Nephron progenitor cell (in vitro differentiated cells): ENCODE measurements at places on chromosomes 5 and 9.

- no peak for DNase-seq
Measured at GRCh38 chr9:102497709-102498108, 497.4 kb upstream of the CYLC2 start.

- no peak for DNase-seq
Measured at GRCh38 chr9:91647371-91647770, 223.7 kb upstream of the NFIL3 start.

GRCh38 chr5:33433303-33434240 is 7.2 kb upstream of the TARS1 start:
- DNase-seq = no peak

DNA sequence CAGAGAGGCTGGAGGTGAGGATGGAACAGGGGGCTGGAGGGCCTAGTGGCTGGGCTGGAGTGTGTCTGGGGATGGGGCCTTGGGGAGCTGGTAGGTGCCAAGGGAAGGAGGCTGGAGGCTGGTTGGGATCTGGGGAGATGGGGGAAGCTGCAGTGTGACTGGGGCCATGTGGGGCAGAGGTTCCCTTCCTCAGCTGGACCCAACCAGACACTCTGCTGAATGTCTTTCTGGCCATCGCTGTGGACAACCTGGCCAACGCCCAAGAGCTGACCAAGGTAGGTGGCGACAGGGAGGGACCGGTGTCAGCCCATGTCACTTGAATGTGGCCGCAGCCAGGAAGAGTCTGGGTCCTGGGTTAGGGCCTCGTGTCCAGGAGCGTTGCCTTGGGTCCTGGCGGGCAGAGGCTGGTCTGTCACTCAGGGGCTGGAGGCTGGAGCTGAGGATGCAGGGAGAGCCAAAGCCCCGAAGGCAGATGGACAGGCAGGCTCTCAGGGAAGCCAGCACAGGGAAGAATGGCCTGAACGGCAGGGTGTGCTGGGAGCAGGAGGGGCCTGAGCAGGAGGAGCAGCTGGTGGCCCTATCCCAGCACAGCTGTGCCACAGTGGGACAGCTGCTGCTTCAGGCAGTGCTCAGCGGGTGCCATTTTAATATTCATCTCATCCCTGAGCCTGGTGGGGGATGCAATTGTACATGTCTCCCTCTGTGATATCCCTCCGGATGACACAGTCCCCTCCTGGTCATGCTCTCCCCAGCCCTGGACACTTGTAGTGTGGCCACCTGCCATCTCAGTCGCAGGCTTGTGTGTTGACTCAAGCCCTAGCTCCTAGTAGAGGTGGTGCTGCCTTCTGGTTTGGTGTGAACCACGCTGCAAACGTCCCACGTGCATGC is 132.5 kb downstream of the CACNA1B start:
- no peak for DNase-seq

DNA sequence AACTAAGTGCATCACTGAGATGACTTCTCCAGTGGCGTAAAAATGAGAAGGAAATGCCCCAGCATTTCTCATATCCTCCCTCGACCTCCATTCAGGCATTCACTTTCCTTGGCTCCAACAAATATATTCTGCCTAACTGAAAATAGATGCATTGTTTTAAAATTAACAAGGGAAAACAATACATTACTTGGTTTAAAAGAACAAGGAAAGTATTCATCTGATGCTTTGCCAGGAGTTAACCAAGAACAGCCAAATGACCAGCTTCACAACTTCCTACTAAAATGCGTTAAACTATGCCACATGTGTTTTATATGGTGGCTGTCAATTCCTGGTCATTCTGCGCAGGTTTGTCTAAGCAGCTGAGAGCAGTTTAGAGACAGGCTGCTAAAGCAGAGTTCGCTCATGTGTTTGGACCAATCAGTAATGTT is 121.4 kb downstream of the GNAQ start:
- no peak for DNase-seq

DNA sequence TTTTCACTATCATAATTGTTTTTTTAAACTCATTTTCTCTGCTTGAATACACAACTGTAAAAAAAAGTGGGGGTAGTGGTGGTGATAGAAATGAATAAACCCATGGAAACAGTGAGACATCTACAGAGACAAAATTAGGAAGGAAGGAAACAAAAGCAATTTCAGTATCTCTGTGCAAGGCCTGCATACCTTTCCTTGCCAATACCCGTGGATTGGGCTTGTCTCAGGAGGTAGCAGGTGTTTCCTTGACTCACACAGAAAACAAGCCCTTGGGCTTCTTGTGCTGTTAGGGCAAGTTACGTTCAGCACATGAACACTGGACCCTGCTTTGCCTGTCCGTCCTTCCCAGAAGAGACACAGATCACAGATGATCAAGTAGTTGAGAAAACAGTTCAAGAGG is 372.2 kb downstream of the ZSWIM6 start:
- no peak for DNase-seq

DNA sequence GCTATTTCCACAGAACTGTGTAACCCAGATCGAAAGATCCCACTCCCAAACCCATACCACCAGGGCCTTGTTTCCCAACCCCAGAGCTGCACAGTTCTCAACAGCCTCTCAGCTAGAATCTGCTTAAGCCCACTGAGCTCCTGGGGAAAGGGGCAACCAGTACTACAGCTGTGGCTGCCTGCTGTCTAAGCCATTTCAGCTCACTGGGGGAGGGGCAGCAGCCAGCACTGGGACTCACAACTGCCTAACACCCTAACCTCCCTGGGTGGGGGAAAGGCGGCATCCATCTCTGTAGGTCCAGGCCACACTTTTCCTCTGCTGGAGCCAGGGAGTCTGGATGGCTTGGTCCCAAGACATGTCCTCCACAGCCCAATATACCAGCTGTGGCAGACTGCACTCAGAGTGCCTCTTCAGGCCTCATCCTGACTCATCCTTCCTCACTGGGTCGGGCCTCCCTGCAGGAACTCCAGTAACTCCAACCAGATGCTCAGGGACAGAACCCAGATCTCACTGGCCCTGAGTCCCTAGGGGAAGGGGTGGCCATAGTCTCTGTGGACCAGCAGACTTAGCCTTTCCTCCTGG is 241.4 kb downstream of the HINT1 start:
- no peak for DNase-seq

DNA sequence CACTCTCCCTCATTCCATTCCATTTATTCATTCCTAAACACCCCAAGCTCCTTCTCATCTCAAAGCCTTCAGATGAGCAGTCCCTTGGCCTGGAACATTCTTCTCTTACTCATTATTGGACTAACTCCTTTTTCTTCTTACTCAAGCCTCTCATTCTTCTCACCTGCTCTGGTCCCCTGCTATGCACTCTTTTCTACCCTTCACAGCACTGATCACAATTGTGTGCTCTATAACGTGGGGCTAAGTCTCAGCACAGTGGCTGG is 212.4 kb downstream of the MAPKAP1 start:
- DNase-seq = no peak

- DNase-seq = no peak
Measured at GRCh38 chr5:147051193-147051592, 172.6 kb upstream of the PPP2R2B start.

- no peak for DNase-seq
Measured at GRCh38 chr5:150034662-150035061, 34.1 kb downstream of the HMGXB3 start.
